Urothelium cell line (cell line): ENCODE measurements at places on chromosomes 11 and 22.

DNA sequence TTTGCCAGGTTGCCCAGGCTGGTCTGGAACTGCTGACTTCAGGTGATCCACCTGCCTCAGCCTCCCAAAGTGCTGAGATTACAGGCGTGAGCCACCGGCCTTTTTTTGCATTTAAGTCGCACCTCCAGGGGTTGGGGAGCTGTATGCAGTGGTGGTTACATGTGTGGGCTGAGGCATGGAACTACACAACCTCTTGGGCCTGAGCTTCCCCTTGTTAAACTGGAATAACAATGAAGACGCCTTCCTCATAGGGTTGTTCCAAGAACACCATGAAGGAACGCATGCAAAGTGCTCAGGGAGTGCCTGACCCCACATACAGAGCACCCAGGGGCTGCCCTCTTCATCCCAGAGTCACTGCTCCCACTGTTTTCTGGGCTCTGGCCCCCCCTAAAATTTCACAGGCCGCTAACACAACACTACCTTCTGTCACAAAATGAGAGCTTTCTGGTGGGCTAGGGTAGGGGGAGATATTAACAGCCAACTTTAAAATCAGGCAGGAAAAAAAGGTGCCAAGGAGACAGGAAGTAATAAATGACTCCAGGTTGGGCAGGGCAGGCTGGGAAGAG, 1.3 kb upstream of the FAM118A start:
- no peak for DNase-seq

DNA sequence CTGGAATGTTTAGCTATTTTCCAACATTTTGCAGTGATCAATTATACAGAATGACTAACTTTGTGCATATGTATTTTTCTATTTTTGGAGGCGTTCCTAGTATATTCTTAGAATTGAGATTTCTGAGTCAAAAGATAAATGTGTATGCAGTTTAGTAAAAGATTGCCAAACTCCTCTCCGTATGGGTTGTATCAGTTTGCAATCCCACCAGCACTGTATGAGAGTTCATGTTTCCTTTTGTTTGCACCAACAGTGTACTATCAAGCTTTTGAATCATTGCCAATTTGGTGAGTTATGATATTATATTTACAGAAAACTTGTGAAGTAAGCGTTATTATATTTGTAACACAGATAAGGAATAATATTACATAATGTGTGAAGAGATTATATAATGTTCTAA, 658.7 kb downstream of the JRKL start:
- no peak for DNase-seq

GRCh38 chr22:29539105-29539504, 14.5 kb downstream of the THOC5 start:
- no peak for DNase-seq

DNA sequence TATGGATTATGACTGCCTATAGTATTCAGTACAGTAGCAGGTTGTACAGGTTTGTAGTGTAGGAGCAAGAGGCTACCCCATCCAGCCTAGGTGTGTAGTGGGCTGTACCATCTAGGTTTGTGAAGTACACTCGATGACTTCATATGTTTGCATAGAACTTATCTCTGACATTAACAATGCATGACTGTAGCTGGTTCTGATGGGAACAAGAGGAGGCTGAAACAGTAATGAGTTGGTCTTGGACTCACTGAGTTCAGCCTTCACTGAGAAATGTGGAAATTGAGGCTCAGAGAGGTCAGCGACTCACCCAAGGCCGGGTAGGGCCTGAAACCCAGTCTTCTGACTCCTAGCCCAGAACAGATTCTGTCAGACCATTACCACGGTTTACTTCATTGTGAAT, 13.0 kb downstream of the MYO7A start:
- no peak for DNase-seq

DNA sequence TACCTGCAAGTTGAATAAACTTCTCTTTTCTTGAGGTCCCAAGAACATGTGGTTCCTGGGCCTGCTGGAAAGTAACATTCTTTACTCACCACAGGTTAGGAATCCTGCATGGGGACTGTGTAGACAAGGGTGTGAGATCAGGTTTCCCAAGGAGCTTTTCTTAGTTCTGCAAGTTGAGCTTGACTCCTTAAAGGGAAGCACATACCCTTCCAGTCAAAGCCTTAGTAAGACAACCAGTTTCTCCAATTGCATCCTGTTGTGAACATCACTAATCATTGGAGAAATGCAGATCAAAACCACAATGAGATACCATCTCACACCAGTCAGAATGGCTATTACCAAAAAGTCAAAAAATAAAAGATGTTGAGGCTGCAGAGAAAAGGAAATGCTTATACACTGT, 48.3 kb upstream of the PAK1 start:
- DNase-seq = no peak

DNA sequence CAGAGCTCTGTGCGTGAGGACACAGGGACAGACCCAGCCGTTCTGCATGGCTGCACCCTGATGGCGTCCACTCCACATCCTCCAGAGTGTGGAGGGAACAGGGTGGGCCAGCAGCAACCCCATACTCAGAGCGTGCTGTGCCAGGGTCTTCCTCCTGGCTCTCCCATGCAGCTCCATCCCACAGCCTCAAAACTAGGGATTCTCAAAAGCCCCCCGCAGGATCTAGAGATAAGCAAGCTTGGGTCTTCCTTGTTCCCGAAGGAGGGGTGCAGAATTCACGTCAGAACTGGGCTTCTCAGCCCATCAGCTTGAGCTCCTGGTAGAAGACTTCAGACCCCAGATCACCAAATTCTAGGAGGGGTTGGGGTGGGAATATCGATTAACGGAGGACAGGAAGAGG, 858.8 kb downstream of the TBC1D22A start:
- no peak for DNase-seq

GRCh38 chr11:45180848-45181192, 34.4 kb downstream of the PRDM11 start:
- peak; percentile 92 for DNase-seq

GRCh38 chr22:32411402-32411801, 645 bp downstream of the RTCB start:
- no peak for DNase-seq

DNA sequence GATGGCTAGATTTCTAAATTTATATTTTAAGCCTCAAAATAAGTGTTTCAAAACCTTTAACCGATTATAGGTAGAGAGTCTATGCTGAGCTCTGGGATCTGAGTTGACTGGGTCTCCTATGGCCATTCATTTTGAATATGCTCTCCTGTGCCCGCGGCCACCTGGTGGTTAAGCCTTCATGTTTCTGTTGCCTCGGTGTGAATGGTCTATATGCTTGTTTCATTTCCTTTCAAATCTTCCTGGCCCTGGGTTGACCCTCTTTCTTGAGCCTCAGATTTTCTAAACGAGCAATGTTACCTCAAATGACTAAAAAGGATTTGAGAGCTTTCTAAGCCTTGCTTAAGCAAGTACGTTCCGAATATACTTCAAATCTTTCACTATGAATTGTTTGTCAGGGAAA, 789.4 kb upstream of the KIRREL3 start:
- DNase-seq = peak; percentile 25
